ENCODE measurements at places on chromosomes 6 and 20.

GRCh38 chr6:128526152-128526914 lies 5.9 kb upstream of the PTPRK start:
- no peak for DNase-seq

- DNase-seq: no peak
Measured at GRCh38 chr20:35468671-35469334, 13.4 kb downstream of the CEP250 start.

- DNase-seq: no peak
Measured at GRCh38 chr6:69061066-69061465, 426.0 kb downstream of the ADGRB3 start.

DNA sequence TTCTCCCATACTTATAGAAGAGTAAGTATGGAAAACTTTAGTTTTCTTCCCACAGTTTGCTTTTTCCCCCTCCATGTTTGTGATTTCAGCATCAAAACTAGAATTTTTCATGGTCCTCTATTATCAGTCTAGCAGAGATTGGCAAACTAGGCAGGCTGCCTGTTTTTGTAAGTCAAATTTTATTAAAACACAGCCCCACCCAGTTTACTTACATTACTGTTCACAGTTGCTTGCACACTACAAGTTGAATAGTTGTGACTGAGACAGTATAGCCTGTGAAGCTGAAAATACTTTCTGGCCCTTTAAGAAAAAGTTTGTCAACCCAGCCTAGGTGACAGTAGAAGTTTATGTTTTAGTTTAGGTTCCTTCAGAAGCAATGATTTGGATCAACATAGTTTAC lies 19.5 kb downstream of the MCM8 start:
- no peak for DNase-seq

- no peak for DNase-seq
Measured at GRCh38 chr6:100726666-100727065, 154.5 kb downstream of the ASCC3 start.

DNA sequence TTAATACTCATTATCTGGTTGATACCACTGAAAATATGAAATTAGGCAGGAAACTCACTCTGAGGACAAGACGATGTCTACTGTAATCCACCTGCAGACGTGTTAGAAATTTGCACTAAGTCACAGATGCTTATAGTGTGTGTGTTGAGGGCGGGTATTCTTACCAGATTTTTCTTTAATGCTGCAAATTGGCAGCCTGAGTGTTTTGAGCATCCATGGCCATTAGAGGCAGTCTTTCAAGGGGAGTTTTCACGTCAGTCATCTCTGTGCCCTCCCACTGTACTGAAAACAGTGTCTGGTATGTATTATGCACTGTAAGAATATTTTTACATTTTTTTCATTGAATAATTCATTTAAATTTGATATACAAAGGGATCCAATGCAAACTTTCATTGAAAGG lies 266.5 kb upstream of the QKI start:
- no peak for DNase-seq

GRCh38 chr6:13203145-13203544 lies 125.2 kb downstream of the TBC1D7 start:
- DNase-seq: no peak

- no peak for DNase-seq
Measured at GRCh38 chr20:62793757-62794006, 2.6 kb upstream of the MRGBP start.

- no peak for DNase-seq
Measured at GRCh38 chr20:63125838-63126601, 89.9 kb downstream of the YTHDF1 start.

GRCh38 chr6:21653905-21654304 lies 60.4 kb downstream of the SOX4 start:
- peak; percentile 73 for DNase-seq

- DNase-seq: no peak
Measured at GRCh38 chr6:144840619-144841018, 555.5 kb downstream of the UTRN start.

DNA sequence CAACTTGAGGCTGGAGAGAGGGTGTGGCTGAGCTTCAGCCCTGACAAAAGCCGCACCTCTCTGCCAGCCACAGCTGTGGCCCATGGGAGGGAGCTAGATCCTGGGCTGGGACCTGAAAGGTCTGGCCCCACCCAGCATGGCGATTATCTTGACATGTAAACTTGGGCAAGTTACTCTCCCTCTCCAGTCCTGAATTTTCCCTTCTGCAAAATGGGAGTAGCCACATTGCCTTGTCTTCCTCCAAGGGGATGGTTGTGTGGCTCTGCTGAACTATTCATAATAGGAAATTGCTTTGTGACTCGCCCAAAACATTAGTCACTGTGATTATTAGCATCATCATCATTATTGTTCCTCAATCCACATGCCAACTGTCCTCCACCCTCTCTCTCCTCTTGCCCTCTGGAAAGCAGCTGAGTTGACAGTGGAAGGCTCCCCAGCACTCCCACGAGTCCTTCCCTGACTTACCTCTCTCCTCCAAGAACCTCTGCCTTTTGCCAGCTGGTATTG lies 23.0 kb upstream of the RBPJL start:
- no peak for DNase-seq

- DNase-seq: no peak
Measured at GRCh38 chr6:77740380-77740779, 87.5 kb downstream of the MEI4 start.

- DNase-seq: peak; percentile 75
Measured at GRCh38 chr6:10412461-10413261, 2.2 kb downstream of the TFAP2A start.

DNA sequence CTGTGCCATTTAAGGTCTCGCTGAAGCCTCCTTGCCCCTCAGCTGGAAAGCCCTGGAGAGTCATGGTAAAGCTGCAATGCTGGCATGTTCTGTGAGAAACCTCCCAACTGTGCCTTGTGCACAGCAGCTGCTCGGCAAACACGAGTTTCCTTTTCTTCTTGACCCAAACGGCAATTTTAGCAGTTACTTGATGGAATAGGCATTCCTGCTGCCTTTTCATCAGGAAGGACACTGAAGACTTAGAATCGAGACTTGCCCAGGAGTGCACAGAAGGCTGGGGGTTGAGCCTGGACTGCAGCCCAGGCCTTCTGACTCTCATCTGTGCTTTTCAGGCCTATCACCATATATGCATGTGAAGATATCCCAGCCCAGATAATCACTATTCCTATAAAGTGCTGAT lies 28.7 kb upstream of the CLDN20 start:
- no peak for DNase-seq

- DNase-seq: no peak
Measured at GRCh38 chr6:13434777-13435176, 52.6 kb downstream of the GFOD1 start.

GRCh38 chr20:23092384-23092756 lies 6.2 kb upstream of the CD93 start:
- no peak for DNase-seq

- DNase-seq: peak; percentile 67
Measured at GRCh38 chr6:16409531-16410441, 171.4 kb downstream of the GMPR start.

Measured in ELF-1 (cell line).